ENCODE measurements at places on chromosomes 2 and 18.

DNA sequence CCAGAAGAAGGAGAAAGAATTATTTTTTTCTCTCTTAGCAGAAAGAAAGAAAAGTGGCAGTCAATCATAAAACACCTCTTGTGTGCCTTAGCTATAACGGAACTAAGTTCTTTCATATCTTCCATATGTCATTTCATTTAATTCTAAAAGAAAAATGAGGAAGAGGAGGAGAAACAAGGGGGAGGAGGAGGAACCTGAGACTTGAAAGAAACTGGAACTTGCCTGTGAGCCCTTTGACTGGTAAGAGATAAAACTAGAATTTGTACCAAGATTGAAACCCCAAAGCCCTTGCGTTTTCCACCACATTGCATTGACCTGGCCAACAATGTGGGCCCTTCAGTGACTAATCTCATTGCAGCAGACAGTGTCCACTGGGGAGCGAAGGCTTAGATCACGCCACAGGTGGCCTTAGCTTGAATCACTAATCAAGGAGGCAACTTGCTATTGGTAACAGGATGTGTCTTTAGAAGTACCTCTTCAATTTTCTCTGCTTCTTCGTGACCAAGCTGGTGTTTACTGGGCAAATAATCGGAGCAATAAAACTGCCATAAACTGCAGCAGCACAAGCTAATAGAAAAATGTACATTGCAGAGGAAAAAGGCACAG, 307.9 kb downstream of the CLIP4 start:
- no peak for DNase-seq

GRCh38 chr2:118309946-118310680, 221.8 kb downstream of the INSIG2 start:
- DNase-seq: peak; percentile 28

DNA sequence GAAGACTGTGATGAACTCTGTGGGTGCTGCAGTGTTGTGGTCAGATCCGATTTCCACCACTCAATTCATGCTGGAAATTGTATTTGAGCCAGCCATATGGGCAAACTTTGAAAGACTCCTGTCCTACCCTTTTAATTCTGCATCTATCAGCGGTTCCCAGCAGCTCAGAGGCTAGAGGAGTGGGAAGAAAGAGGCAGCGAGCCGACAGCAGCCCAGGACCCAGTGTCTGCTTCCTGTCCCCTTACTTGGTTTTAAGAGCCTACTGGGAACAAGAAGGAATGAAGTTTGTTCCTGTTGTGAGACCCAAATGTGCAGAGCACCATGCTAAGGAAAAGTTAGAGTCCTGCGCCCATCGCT, 72.7 kb upstream of the FOSL2 start:
- DNase-seq: no peak

DNA sequence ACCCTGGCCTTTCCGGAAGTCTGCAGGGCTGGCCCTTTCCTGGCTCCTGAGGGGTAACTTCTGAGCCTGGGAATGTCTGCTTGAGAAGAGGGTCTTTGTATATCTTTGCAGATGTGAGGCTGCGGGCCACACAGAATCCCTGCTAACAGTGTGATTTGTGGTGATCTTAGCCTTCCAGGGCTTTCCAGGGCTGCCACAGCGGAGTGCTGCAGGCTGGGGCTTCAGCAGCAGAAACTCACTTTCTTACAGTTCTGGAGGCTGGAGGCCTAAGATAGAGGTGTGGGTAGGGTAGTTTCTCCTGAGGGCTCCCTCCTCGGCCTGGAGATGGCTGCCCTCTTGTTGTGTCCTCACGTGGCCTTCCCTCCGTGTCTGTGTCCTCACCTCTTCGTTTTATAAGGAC, 294.7 kb upstream of the HS6ST1 start:
- no peak for DNase-seq

DNA sequence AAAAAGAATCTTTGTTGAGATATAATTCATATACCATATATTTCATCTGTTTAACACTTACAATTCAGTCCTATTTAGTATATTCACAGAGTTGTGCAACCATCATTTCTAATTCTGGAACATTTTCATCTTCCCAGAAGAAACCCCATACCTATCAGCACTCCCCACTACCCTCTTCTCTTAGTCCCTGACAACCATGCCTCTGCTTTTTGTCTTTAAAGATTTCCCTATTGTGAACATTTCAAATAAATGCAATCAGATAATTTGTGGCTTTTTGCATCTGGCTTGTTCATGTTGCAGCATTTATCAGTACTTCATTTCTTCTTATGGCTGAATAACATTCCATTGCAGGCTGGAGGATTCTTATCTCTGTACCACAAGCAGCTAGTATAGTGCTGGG, 305.9 kb upstream of the MEX3C start:
- DNase-seq: no peak

- no peak for DNase-seq
Measured at GRCh38 chr18:41456831-41457230, 498.2 kb upstream of the PIK3C3 start.

DNA sequence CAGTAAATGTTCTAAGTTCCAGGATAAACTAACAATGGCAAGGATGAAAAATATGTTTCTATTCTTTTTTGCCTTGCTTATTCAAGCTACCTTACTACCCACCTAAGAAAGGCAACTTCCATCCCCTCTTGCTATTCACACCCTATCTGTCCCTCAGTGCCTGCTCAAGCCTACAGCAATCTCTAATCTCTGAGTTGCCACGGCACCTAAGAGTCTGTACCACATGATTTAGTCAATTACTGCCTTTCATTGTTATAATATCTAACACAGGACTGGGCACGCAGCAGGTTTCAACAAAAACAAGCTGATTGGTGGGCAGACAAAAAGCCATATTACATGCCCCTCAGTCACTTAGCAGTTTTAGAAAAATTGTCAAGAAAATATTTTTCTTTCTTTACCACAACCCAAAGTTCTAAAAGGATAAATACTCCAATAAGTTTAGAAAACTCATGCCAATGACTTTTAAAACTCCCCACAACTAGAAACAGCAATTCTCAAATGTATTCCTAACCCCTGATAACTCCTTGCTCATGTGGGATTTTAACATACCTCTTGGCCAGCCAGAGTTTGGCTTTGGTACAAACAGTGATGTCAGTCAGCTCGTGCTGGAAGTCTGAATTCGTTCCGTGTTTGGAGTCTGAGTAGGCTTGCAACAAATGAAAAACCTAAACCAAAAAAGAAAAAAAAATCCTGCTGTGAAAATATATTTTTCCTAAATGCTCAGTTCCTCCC, 117.3 kb upstream of the ZFP36L2 start:
- no peak for DNase-seq

DNA sequence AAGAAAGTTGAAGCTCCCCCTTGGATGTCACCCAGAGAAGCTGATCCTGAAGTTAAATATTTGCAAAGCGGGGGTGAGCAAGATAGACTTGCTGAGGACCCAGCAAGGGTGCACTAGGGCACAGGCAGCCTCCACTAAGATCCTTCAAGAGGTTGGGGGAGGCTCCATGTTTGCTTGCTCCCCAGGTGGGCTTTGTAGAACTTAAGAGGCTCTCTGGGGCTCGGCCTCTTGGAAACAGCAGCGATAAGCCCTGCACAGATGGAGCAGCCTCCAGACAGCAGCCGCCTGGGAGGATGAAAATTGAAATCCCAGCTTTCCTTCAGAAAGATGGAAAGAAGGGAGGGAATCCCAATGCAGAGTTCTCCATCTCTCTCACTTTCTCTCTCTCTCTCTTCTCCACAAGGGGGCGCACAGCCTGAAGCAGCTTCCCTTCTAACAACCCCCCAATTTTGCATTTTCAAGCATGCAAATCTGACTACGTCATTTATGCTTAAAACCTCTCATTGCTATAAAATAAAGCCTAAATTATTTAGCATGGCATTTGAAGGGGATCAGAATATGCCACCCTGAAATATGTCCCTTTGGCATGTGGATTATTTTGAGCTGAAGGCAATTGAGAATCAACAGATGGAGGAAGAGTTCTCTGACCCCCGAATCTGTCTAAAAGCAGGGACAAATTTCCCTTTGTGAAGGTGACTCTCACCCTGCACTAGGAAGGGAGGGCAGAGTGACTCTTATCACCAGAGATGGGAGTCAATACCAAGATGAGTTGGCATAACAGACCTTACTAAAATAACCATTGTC, 185.7 kb upstream of the KLHL29 start:
- DNase-seq: no peak

DNA sequence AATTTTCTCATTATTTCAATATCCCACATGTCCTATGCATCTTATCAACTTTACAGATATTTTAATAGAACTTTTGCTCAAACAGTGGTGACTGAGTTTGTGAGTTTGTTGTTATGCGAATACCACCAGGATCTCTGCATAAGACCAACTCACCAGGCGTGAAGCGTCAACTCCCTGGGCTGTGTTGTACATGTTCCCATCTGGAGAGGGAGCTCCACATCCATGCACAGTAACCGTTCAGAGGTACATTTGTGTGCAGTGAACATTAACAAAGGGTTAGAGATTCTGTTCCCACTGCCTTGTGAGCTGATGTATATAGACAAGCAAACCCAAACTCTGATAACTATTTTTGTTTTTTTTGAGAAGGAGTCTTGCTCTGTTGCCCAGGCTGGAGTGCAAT, 188.7 kb downstream of the MYT1L start:
- no peak for DNase-seq

- no peak for DNase-seq
Measured at GRCh38 chr18:37230768-37231167, 334.8 kb downstream of the CELF4 start.

DNA sequence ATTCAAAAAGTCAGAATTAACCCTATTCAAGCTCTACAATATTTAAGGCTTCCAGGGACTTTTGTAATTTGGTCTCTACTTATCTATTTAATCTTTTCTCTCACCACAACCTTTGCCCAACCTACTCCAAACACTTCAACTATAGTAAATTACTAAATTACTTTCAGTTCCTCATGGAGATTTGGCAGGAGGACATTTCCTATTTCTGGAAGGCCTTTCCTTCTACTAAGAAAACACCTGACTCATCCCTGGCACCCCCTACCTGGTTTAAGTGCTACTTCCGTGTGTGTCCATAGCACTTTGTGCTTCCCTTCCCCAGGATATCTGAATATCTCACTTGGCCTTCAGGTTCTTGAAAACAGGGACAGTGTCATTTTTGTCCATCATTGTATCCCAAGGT, 96.3 kb downstream of the UPP2 start:
- DNase-seq: no peak

DNA sequence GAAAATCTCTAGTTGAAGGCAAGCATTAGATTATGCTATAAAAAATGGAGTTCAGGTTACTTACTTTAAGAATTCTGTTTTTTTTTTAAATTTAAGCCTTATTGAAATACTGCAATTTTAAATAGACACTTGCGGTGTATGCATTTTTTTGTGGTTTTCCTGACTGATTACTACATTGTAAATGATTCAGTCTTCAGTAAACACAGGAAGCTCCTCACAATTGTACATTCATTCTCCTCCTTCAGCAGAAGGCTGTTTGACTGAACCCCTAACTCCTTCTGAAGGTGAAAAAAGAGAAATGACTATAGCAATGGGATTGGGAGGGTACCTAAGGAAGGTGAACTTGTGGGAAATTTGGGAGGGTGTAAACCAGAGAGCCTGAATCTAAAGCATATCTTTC, 136.1 kb downstream of the GCA start:
- DNase-seq: no peak

- no peak for DNase-seq
Measured at GRCh38 chr2:40202798-40203400, 249.0 kb downstream of the SLC8A1 start.

GRCh38 chr2:149894226-149894625, 306.7 kb upstream of the MMADHC start:
- DNase-seq: no peak

GRCh38 chr18:35616664-35617423, 35.3 kb downstream of the GALNT1 start:
- peak; percentile 71 for DNase-seq

- DNase-seq: no peak
Measured at GRCh38 chr2:137947728-137948336, 16.4 kb upstream of the HNMT start.

GRCh38 chr2:2561346-2562095, 230.4 kb upstream of the MYT1L start:
- DNase-seq: no peak

DNA sequence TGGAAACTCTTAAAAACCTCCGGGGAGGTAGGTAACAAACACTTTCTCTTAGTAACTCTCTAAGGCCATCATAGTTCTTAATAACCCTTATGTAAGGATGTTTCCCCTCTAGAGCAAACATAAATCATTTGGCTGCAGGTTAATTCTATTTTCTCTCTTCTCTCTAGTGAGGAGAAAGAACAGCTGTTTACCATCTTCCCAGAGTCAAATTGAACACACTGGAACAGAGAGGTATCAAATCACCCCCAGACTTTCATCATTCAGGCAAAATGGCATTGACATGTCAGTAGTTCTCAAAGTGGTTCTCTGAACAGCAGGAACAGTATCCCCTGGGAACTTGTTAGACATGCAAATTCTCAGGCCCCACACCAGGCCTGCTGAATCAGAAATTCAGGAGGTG, 240.7 kb downstream of the MEIS1 start:
- no peak for DNase-seq

- no peak for DNase-seq
Measured at GRCh38 chr2:227503433-227504406, 31.8 kb downstream of the AGFG1 start.

- no peak for DNase-seq
Measured at GRCh38 chr2:190696792-190697398, 48.0 kb downstream of the NAB1 start.

DNA sequence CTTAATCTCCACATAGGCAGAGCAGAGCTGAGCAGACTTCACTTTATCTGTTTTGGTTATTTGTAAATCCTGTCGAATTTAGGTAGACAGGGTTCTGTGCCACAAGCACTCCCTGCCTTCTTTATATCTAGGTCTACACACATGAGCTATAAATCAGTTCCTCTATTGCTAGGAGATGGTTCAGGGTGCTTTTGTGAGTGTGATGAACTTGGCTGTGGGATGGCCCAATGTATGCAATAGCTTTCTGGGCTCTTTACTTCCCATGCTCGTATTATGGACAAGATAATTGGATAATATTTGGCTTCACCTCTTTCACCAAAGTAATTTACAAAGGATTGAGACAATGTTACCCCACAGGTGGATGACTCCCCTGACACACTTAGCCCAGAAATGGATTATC, 72.2 kb downstream of the PLB1 start:
- DNase-seq: no peak

DNA sequence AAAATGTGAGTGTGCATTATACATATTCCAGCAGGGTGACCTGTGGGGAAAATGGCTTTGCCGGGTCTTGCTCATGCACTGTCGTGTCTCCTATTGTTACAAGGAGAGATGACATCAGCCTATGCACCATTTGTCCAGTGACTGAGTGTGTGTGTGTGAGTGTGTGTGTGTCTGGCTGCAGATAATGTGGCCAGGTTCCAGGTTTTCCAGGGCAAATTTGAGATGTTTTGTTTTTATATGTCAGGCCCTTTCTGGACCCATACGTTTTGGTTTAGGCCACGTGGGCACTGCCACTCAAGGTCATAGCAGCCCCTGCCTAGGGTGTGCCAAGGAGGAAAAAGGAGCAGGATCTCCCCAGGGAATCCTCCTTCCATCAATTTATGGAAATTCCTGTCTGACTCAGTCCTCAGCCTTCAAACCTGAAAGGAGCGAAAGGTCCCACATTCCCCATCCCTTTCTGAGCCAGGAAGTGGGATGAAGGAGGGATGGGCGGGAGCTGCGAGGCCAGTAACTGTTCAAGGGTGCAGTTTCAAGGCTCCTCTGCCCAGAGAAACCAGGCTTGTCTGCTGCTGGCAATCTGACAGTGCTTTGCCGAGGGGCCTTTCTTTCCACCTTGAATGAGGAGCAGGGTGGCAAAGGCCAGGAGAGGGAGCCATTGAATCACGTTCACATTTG, 93.0 kb upstream of the SMAD2 start:
- DNase-seq: no peak

Measured in stimulated activated CD4-positive, alpha-beta T cell treated with anti-CD3 and anti-CD28 coated beads, Interleukin-2, amount 100 ng/mL, for 4 hours (primary cell).